Activated naive CD8-positive, alpha-beta T cell treated with anti-CD3 and anti-CD28 coated beads, Interleukin-2, amount 10 ng/mL, durations not matched to agents 7 days and 5 days (primary cell): ENCODE measurements at places on chromosomes 5 and 9. TPM values are rescaled to one million over a fixed set of nuclear protein-coding genes. Genes with fewer than 3 reads are reported as not detected.

DNA sequence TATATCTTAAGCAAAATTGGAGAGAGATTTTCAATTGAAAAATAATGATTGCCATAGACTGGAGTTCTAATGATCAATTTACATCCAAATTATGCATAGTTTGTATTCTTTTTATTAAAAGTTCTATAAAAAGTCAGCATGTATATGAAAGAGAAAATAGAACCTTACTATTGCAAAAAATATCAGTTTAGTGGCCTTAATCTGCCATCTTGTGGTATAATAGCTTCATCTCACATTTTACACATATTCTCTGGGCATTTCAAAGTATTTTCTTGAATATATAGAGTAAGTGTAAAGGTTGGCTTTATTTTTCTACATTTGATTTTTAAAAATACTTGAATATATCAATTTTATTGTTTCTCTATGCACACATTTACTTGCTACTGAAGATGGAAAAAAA is 1858.6 kb upstream of the CDH9 start:
- DNase-seq = no peak

GRCh38 chr9:112274600-112274999 is 58.8 kb downstream of the PTBP3 start:
- DNase-seq = no peak

GRCh38 chr5:82106207-82106606 is 134.4 kb downstream of the ATG10 start:
- no peak for DNase-seq

DNA sequence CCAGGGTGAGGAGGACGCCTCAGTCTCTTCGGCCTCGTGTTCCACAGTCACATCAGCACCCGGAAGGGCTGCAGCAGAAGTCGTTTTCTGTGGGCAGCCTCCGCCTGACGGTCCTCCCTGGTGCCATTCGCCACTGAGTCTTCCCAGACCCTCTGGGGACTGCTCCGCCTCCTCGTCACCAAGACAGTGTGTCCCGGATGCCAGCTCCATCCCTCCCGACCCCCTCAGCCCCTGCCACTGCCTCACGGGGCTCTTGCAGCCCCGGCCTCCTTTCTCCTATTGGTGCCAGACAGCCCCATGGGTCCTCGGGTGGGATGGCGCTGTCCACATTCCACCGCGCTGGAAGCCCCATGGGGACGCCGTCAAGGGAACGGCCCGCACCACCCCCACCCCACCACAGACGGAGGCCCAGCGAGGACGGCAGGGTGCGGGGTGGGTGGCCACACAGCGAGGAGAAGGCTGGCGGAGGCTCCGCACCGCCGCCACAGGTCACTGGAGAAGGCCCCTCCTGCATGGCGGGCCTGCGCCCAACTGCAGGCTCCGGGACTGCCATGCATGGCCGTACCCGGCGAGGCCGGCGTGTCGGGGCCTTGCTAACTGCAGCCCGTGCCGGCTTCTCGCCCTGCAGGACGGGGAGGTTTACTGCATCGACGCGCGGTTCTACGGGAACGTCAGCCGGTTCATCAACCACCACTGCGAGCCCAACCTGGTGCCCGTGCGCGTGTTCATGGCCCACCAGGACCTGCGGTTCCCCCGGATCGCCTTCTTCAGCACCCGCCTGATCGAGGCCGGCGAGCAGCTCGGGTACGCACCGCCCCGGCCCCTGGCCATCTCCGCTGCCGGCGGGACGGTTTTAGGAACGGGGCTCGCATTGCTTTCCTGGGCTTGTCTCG is 43.6 kb upstream of the CACNA1B start:
- no peak for DNase-seq

DNA sequence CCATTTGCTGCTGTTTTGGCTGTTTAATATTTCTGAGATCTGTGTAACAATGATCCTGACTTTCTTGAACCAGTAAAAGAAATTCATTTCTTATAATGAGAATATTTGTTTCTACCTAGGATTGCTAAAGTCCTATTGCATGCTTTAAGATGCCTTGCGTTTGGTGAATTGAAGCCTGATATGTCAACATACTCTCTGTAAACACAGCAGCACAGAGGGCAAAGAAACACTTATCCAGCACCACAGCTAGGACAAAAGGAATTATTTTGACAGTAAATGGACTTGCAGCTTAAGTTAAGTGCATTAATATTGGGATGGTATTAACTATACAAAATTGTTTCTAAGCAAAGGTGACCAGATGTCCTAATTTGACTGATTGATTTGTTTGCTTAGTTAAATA is 2031.2 kb upstream of the CDH6 start:
- no peak for DNase-seq

DNA sequence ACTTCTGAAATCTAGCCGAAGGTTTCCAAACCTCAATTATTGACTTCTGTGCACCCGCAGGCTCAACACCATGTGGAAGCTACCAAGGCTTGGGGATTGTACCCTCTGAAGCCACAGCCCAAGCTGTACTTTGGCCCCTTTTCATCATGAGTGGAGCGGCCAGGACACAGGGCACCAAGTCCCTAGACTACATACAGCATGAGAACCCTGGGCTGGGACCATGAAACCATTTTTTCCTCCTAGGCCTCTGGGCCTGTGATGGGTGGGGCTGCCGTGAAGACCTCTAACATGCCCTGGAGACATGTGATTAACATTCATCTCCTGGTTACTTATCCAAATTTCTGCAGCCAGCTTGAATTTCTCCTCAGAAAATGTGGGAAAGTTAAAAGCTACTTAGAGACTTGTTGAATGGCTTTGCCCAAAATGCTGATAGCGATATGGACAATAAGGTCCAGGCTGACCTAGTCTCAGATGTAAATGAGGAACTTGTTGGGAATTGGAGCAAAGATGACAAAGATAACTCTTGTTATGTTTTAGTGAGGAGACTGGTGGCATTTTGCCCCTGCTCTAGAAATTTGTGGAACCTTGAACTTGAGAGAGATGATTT is 34.1 kb upstream of the CPLANE1 start:
- DNase-seq = no peak

GRCh38 chr5:178627259-178627598 is 379 bp upstream of the CLK4 start:
- DNase-seq = no peak

DNA sequence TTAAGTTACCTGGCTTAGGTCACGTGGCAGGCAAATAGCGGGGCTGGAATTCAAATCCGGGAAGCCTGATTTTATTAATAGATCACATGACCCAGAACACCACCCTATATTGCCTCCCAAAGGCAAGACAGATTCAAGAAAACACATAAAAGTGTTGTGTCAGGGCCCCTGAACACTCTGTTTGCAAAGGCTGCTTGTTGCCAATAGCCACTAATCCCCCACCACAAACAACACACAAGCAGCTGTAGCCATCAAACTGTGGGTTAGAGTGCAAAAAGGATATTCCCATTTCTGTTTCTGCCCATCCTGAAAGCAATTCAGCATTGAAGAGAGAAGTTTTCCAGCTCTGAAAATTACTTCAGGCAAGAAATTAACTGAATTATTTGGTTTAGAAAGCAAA is 358.9 kb upstream of the RFX3 start:
- DNase-seq = no peak

DNA sequence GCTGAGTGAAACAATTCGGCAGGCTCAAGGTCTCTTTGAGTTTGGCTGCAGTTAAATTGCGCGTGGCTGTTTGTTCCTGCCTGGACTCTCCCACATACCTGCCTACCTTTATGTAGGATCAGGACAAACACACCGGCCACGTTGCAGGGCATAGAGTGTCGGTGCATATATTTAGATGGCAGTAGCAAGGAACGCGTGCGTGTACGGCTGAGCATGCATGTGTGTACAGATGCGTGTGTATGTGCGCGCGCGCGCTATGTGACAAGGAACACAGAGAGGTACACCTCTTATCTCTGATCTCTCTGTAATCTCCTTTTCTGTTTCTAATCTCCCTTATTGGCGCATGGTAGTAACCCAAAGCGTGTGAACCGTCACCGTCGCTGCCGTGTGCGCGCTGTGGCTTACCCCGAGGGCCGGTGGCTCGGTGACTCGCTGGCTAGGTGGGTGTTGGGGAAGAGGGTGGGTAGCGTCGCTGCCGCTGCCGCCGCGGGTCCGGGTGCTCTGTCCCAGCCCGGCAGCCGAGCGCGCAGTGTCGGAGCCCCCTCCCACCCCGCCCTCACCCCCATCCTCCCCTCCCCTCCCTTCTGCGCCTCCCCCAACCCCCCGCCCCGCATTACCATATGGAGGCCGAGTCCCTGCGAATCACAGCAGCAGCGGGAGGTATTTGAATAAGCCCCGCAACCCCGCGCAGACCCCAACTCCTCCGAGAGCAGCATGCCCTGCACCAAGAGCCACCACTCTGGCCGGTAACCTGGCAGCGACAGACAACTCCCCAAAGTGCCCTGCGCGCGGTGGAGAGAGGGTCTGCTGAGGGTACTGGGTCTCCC is 204.8 kb downstream of the MEF2C start:
- no peak for DNase-seq

DNA sequence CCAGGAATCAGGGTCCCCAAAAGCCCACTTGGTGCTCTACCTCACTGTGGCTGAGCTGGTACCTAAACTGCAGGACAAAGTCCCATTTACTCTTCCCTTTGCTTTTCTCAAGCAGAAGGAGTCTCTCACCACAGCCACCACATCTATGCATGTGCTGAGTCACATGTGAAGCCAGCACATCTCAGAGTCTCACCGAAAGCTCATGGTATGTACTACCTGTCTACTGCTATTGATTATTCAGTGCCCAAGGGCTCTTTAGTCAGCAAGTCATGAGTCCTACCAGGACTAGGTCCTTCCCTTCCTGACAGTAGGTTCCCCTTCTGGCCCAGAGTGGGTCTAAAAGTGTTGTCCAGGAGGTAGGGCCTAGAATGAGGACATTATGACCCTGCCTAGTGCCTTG is 130.7 kb upstream of the NTRK2 start:
- no peak for DNase-seq

GRCh38 chr5:87853541-87853940 is 415.1 kb downstream of the TMEM161B start:
- DNase-seq = no peak

GRCh38 chr5:83844449-83845068 is 123.9 kb upstream of the HAPLN1 start:
- peak; percentile 34 for DNase-seq

GRCh38 chr5:18732556-18733479 is 1098.6 kb downstream of the TAF11L14 start:
- DNase-seq = no peak

GRCh38 chr5:163888366-163888765 is 382.9 kb downstream of the MAT2B start:
- DNase-seq = no peak

GRCh38 chr9:79357616-79358015 is 214.1 kb upstream of the TLE4 start:
- no peak for DNase-seq

- no peak for DNase-seq
These were observed 52.3 kb downstream of the ADAMTS2 start for GRCh38 chr5:179292681-179293635.

- DNase-seq = peak; percentile 63
These were observed 134.4 kb downstream of the ERCC6L2 start for GRCh38 chr9:96009690-96010472.

DNA sequence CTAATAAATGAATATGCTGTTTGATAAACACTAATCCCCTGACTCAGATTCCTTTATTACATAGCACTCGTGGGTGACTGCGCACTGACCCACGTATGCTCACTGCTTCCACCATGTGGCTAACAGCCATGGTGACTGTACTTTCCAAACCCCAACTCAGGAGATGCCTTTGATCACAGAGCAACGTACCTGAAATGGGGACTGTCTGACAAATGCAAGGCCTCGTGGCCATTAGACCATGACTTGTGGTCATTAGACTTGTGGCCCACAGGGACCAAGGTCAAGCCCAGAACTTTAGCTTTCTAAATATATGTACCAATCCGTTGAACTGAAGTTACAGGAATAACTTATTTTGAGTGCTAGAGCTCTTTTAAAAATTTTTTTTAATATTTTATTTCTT is 46.6 kb downstream of the CYFIP2 start:
- no peak for DNase-seq

- no peak for DNase-seq
These were observed 143.5 kb upstream of the MRPS30 start for GRCh38 chr5:44665101-44665701.

- DNase-seq = no peak
These were observed 21.1 kb downstream of the CLPTM1L start for GRCh38 chr5:1323803-1324173.

DNA sequence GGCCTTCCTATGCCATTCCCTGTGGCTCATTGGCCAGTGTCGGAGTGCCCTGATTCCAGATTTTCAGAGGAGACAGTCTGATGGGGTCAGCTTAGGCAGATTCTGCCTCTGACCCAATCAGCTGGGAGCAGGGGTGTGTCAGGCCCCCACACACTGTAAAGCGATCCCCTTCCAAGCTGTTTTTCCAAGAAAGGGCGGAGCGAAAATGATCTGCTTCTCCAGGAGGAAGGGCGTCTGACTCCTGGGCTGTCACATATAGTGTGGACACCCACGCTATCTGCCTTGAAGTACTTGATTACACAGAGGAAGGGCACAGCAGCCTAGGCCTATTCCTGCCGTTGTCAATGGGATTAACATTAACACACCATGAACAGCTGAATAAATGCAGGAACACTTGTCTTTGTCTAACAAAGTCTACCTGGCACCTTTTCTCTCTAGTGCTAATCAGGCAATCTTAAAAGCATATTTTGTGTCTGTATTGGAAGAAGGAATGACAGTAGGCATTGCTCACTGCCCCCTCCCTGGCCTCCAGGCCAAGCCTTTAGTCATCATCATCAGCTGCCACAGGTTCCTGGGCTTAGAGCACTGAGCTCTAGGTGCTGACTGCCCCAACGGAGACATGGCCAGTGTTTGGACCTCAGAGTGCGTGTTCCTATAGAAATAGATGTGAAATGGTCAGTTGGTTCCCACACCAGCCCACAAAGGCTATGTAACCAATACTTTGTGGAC is 218.7 kb downstream of the MELK start:
- DNase-seq = no peak

DNA sequence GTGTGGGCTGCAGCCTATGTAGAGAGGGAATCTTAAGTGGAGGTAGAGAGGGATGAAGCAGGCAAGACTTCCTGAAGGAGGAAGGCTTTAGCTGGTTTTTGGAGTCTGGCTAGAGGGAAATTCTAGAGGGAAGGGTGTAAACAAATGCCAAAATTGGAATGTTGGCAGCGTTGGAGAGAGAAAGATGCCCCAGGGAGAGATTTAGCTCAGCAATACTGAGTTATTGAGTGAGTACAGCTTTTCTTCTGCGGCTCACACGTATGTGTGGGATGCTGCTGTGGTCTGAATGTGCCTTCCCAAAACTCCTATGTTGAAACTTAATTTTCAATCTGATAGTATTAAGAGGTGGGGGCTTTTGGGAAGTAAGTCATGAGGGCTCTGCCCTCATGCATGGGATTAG is 24.5 kb upstream of the GLRA1 start:
- no peak for DNase-seq

DNA sequence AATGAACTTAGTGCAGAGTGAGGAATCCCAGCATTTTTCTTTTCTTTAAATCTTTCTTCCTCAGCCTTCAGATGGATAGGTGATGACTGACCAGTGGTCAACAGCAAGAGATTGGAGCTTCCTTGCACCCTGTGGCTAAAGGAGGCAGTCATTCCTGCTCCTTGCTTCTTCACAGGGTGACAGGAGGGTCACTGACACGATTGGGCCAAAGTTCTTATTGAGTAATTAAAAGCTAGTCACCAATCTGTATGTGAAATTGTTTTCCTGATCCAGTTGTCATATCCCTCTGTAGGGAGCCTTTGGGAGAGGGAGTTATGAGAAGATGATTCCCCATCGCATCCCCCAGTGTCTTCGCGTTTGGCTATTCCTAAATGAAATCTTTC is 85.2 kb downstream of the CMYA5 start:
- DNase-seq = no peak

GABRA1 gene
- total RNA-seq = not detected

PRELID1 gene
- total RNA-seq = 104 TPM

NR2F1 gene
- not detected for total RNA-seq

KDM3B gene
- total RNA-seq = 63.0 TPM

DBH gene
- not detected for total RNA-seq

ENHO gene
- total RNA-seq = not detected
